ENCODE measurements at places on chromosomes 13 and 19. TPM values are rescaled to one million over a fixed set of nuclear protein-coding genes. Genes with fewer than 3 reads are reported as not detected.

GRCh38 chr13:51262501-51263211, 40.5 kb downstream of the FAM124A start:
- no peak for DNase-seq

UBXN6 gene
- 120 TPM for total RNA-seq

GRCh38 chr19:15669891-15670290, 3.0 kb upstream of the CYP4F12 start:
- DNase-seq, result no peak

GRCh38 chr13:100266026-100266425, 177.1 kb downstream of the PCCA start:
- DNase-seq, result no peak

LIN37 gene
- total RNA-seq, result 5.2 TPM

GRCh38 chr13:58018020-58018419, 386.5 kb downstream of the PCDH17 start:
- DNase-seq, result no peak

CYTH2 gene
- total RNA-seq, result 29.8 TPM

GRCh38 chr13:39054112-39054511, 15.9 kb downstream of the NHLRC3 start:
- DNase-seq, result no peak

PSG11 gene
- not detected for total RNA-seq

GRCh38 chr19:2060884-2061494, 9.9 kb upstream of the MKNK2 start:
- peak; percentile 87 for DNase-seq
